Activated T-helper 2 cell treated with anti-CD3 and anti-CD28 coated beads, Interferon-gamma antibody, Interleukin-2, Interleukin-4, amounts not matched to agents 10 μg/mL and 5 μg/mL and 100 μg/mL, durations not matched to agents 14 hours and 24 hours and 36 hours (primary cell): ENCODE measurements at places on chromosomes 16 and 17.

GRCh38 chr17:265718-266117 is 84.3 kb upstream of the DOC2B start:
- no peak for DNase-seq

DNA sequence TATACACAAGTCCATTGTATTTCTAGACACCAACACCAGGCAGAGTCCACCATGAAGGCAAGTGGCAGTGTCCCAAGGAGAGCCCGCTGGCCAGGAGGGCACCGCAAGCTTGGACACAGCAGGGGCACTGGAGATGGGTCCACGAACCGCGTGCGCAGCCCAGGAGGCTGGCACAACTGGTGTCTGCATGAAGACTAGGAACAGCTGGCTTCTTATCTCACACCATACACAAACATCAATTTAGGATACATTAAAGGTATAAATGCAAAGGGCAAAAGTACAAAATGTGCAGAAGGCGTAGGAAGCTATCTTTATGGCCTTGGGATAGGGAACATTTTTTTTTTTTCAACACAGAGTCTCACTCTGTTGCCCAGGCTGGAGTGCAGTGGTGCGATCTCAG is 52.4 kb downstream of the ANKRD11 start:
- no peak for DNase-seq

DNA sequence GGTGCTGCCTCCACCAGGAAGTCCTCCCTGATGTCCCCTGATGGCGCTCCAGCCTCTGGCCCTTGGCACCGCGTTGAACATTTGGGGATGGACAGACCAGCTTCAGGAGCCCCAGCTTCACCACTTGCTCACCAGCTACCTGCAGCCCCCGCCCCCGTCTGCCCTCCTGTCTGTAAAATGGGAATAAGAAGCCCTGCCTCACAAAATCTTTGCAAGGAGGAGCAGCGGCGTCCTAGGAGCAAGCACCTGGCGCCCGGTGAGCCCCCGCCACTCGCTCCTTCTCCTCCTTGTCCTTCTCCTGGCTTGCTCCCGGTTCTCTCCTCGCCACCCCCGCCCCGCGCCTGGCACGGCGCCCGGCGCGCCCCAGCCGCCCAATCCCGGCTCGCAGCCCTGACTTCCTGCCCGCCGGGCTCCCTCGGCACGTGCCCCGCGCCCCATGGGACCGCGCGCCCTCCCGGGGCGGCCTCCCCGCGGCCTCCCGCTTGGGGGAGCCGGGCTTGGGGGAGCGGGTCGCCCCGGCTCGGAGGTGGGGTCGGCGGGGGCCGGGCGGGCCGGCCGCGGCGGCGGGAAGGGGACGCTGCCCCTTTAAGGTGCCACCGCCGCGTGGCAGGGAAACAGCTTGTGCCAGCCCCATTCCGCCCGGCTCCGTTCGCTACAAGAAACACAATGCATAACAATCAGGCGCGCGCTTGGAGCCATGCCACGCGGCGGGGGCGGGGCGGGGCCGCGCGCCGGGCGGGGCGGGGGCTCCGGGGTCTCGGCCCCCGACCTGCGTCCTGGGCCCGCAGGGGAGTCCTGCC is 9.1 kb upstream of the PPP1R1B start:
- DNase-seq = no peak

- no peak for DNase-seq
Measured at GRCh38 chr16:19210280-19210924, 42.4 kb downstream of the SYT17 start.

DNA sequence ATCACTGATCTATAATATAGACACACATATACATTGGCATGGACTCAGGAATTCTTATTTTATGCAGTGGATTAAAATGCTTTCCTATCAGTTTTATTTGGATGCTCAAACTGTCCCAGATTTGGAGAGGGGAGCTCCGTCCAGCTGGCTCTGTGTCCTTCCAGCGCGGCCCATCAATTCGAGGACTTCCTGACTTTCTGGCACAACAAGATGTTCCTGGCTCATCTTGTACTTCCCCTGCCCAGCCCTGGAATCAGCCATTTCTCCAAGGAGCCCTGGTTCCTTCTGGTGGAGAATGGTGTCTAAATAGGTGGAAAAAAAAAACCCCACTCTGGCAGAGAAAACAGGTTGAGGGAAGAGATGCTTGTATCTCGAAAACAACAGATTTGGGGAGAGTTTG is 94.5 kb downstream of the CRISPLD2 start:
- DNase-seq = no peak

GRCh38 chr16:68636818-68637217 is 8.3 kb upstream of the CDH3 start:
- no peak for DNase-seq

DNA sequence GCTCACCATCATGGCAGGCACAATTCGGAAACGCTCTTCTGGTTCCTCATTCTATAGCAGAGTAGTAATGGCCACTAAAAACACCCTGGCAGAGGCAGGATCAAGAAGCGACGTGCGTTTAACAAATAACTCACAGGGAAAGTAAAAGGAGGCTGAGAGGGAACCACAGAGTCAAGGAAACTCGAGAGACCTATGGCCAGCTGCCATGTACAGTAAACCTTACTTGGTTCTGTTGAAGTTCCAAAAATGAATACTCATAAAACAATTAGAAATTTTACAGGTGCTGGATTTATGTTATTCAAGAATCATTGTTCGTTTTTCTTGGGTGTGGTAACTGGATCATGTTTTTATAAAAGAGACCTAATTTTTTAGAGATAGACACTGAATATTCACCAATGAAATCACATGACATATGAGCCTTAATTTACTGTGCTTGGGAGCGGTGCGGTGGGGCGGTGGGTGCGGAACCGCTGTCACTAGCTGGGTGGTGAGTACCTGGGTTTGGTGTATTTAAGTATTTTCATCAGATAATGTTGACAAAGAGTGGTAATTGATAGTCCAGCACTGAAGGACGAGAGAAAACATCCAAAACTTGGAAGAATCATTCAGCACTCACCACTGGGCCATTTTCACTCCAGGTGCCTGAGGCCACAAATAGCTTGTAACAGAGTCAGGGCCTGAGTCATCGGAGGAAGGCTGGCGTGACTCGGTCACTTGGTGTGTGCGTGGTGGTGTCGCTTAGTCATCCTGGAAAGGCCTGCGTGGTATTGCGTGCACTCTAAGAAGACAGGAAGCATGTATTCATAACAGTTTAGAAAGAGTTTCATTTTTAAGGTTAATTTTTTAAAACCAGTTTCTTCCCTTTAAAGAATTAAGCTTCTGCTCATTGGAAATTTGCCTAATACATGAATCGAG is 135.4 kb upstream of the CHMP6 start:
- peak; percentile 88 for DNase-seq

DNA sequence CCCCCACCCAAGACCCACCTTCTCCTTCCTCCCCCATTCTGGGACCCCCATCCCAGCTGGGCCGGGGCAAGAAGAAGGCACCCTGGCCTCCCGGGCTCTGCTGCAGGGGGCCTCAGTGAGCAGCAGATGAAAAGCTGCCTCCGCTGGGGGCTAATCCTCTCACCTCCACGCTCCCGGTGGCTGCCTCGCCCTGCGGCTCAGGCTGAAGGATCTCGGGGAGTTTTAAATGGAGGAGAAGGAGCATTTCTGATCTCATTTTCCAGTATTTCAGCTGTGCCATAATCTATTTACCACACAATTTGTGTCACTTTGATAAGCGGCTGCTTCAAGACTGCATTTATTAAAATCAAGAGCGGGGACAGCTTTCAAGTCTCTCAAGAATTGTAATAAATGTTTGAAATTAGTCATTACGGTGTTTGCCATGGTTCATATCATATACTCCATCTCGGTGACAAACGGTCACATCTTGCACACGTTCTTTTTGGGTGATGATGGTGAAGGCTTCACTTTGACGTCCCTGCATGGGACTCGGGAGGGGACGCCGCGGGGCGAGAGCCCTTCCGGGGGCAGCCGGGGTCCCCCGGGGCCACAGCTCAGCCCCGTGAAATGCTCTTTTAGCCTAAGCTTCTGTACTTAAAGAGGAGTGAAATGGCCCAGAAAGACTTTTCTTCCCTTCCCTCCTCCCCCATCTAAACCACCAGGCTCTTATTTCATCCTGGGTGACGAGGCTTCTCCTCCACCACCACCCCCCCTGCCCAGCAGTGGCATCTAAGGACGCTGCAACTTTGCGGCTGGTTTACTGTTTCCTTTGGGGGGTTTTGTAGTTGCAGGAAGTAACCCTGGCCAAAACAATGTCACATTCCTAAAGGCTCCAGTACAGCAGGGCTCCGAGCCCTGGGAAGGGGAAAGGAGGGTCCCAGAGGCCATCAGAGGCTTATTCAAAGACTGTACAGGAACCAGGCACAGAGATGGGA is 313.1 kb upstream of the TNRC6C start:
- peak; percentile 71 for DNase-seq

DNA sequence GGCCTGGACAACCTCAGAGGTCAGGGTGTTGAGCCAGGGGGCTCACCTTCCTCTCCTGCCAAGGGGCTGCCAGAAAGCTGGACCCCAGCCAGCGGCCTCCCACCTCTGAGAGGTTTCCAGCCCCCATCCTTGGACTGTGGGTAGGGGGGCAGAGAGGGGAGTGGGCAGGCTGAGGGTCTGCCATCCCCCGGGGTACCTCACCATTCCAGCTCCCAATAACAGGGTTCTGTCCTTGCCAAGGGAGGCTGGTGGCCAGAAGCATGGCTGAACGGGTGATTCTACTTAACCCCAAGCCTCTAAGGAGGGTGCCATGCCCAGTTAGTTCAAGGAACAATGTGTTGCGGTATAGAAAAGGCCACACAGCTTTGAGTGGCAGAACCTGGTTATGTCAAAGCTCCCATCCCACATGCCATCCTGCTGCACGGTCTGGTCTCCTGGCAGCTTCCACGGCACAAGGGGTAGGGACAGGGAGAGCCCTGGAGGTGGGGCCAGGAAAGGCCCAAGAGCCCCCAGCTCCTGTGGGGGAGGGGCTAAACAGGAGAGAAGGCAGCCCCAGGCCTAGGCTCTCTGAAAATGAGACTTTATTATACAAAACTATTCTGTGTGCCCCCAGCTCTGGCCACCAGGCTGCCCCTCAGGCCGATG is 19.8 kb downstream of the B9D1 start:
- DNase-seq = no peak

DNA sequence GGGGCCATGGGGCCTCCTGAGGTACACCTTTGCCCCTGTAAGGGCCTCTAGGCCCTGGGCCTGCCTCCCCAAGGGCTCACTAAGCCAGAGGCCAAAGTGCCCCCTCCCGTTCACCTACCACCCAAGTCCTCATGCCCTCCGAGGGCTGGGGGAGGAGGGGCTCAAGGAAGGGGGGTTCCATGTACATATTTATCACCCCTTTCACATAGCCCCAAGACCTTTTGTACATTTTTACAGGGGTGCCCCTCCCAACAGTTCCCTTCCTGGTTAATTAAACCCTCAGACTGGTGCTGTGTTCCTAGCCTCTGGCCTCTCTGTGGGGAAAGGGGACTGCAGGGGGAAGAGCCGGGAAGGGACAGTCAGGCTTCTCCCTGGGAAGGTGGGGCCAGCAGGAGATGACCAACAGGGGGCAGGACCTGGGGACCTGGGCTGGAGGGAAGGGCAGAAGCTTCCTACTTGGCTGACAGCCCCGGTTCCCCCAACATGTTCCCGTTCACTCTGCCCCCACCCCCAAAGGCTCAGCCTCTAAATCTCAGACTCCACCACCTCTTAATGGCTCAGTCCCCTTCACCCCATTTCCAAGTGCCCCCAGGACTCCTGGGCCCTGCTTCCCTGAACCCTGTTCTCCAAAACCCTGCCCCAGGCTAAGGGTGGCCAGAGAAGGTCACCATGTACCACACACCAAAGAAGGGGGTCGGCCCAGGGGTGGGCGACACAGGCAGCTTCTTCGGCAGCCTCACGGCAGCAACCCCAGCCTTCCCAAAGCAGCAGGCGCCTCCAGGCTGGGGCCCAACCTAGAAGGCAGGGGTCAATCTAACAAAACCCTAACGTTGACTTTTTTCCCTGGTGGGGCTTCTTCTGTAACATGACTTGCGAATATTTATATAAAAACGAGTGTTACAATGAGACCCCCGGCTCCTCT is 11.9 kb downstream of the FBRS start:
- no peak for DNase-seq

- DNase-seq = no peak
Measured at GRCh38 chr17:6164996-6165395, 94.8 kb downstream of the WSCD1 start.

DNA sequence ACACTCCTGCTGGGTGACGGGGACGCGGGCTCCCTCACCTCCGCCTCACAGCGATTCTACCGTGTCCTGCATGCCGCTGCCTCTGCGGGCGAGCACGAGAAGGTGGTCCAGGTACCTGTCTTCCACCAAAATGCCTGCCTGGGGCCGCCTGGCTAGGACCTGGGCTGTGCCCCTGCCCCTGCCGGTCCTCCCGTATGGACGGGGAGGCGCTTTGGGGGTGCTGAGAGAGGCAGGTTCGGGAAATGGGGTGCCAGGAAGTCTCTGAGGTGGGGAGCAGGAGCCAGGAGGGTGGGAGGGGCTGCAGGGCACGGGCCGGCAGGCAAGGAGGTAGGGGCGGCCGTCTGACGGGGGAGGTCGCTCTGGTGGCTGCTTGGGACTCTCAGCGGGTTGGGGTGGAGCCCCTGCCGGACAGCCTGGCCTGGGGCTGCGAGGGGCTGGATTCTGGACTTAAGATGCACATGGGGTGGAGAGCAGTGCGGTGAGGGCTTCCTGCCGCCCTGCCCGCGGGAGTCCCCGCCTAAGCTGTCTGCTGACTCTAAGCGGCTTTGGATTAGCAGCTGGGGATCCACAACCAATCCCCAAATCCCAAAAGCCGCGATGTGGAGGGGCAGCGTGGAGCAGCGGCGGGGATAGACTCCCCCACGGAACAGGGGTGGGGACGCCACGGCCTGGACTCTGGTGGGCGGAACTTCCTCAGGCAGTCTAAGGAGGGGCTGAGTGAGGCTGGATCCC is 5.8 kb downstream of the CHTF18 start:
- no peak for DNase-seq

DNA sequence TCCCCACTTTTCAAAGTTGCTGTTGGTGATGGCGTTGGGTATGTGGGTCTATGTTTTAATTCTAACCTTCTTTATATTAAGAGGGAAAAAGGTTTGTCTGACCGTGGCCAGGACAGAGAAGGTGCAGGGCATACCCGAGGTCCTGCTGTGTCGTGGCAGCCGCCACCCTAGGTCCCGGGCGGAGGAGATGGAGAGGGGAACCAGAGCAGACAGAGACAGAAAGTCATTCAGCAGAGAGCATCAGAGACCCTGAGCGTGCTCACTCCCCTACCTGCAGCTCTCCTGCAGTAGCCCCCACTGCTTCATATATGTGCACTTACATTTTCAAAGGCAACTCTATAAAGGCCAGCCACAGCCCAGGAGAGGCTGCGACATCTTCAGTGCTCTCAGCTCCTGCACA is 327.2 kb upstream of the TNRC6C start:
- no peak for DNase-seq

- no peak for DNase-seq
Measured at GRCh38 chr16:72837846-72838585, 209.9 kb downstream of the ZFHX3 start.

GRCh38 chr16:87375426-87376135 is 8.0 kb downstream of the FBXO31 start:
- DNase-seq = no peak

DNA sequence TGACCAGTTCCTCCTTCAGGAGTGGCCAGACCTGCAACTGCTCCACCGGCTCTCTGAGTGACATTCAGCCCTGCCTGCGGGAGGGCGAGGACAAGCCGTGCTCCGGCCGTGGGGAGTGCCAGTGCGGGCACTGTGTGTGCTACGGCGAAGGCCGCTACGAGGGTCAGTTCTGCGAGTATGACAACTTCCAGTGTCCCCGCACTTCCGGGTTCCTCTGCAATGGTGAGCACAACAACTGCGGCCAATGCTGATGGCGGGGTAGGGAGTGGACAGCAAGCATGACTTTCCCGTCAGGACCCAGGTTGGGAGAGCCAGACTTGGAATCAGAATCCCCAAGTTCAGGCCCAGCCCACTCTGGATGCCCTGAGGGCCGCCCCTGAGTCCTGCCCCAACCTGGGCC is 12.2 kb downstream of the ITGB4 start:
- DNase-seq = no peak

- DNase-seq = no peak
Measured at GRCh38 chr16:86614699-86615098, 36.4 kb downstream of the FOXL1 start.
